Glomerular endothelial cell (primary cell): ENCODE measurements at places on chromosomes 11 and 22. TPM values are rescaled to one million over a fixed set of nuclear protein-coding genes. Genes with fewer than 3 reads are reported as not detected.

Gene NXPE1
- not detected in 2 replicates for total RNA-seq

Gene MMP1
- 2,602 and 5,796 TPM in 2 replicates for total RNA-seq

Gene PTPRCAP
- total RNA-seq: 2.2 TPM in 1 of 2 replicates, not detected in the other

Gene SHANK3
- total RNA-seq: 51.9 and 103 TPM in 2 replicates

Gene C11orf86
- not detected in 2 replicates for total RNA-seq

Gene SLC1A2
- not detected in 2 replicates for total RNA-seq

Gene SLC25A18
- not detected in 2 replicates for total RNA-seq

Gene SLC22A9
- total RNA-seq: not detected in 2 replicates

Gene ALX4
- total RNA-seq: not detected in 2 replicates

Gene KRTAP5-5
- total RNA-seq: not detected in 2 replicates

Gene CASP5
- not detected in 2 replicates for total RNA-seq

Gene SLC22A6
- total RNA-seq: not detected in 2 replicates

Gene TSG101
- total RNA-seq: 91.4 and 114 TPM in 2 replicates

Gene FOLR2
- not detected in 2 replicates for total RNA-seq

Gene MPPED2
- not detected in 2 replicates for total RNA-seq

Gene RPS6KA4
- total RNA-seq: 42.1 and 49.0 TPM in 2 replicates

Gene POU2AF2
- total RNA-seq: not detected in 2 replicates

Gene SPDYC
- total RNA-seq: not detected in 2 replicates

Gene PATE2
- 0.93 TPM in 1 of 2 replicates, not detected in the other for total RNA-seq

Gene OLFML1
- not detected in 2 replicates for total RNA-seq

Gene BMAL1
- 9.9 and 10.6 TPM in 2 replicates for total RNA-seq

Gene OR8J1
- not detected in 2 replicates for total RNA-seq

Gene DERL3
- 0.12 TPM in 1 of 2 replicates, not detected in the other for total RNA-seq

Gene CARD18
- total RNA-seq: not detected in 2 replicates

Gene GGTLC2
- total RNA-seq: not detected in 2 replicates

Gene RAB3IL1
- total RNA-seq: 3.7 and 6.2 TPM in 2 replicates

Gene HTR3B
- not detected in 2 replicates for total RNA-seq

Gene CAVIN3
- total RNA-seq: 365 and 424 TPM in 2 replicates

Gene STK33
- total RNA-seq: 4.1 and 6.4 TPM in 2 replicates

Gene PARVB
- total RNA-seq: 118 and 222 TPM in 2 replicates

Gene TMEM134
- 32.9 and 88.6 TPM in 2 replicates for total RNA-seq

Gene ZNF215
- 1.5 and 3.7 TPM in 2 replicates for total RNA-seq

Gene EXPH5
- 0.82 TPM in 2 replicates for total RNA-seq

Gene KRTAP5-2
- not detected in 2 replicates for total RNA-seq
